Mesothelial cell of epicardium (in vitro differentiated cells): ENCODE measurements at places on chromosomes 12 and 14.

DNA sequence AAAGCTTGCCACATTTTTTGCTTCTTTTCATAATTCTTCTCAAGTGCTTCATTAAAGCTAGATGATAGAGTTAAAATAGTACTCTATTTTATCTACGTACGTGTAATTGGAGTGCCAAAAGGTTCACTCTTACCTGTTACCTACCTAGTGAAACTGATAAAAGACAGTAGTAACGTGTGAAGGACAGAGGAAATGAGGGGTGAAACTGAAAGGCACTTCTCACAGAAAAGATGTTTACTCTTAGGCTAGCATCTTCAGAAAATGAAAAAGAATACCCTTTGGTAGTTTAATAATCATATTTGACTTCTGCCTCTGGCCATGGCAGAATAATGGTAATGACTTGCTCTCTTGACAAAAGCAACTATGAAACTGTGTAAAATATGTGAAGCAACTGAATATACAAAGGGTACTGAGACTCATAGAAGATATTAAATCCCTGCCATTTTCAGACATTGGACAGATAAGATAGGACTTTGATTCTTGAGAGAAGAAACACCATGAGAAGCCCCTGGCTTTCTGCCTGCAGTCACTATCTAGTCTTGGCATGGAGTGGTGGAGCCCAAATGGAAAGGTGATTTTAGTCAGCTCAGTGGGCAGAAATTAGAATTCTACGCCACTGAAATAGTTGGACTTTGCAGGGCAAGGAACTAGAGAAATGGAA is 6.3 kb upstream of the EVL start:
- DNase-seq: no peak

DNA sequence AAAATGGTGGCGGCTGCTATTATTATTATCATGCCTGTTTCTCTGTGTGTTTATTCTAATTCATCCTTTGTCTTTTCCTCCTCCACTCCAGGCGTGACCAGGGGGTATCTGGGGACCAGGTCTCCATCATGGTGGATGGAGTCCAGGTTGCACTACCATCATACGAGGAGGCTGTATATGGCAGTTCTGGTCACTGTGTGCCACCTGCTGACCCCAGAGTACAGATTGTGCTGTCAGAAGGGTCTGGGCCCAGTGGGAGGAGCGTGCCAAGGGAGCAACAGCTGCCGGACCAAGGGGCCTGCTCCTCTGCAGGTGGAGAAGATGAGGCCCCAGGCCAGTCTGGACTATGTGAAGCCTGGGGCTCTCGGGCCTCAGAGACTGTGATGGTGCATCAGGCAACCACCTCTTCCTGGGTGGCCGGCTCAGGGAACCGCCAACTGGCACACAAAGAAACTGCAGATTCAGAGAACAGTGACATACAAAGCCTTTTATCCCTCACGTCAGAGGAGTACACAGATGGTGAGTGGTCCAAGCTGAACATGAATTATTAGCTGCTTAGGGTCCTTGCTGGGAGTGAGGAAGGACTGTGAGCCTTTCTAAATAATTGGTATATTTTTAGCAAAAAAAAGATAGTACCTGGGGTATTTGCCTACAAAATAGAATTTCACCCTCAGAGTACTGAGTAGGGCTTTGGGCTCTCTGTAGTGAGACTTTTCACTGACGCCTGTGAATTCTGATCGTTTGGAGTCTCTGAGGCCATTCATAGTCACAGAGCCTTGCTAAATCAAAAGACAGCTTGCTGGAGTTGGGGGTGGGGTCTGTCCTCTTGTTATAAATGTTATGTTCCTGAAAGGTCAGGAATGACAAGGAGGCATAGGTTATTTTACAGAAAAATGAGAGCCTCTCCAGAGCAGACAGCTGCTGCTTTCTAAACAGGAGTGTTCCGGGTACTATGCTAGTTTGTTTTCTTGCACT is 58.1 kb upstream of the SRSF5 start:
- DNase-seq: no peak

- no peak for DNase-seq
Measured at GRCh38 chr12:69136931-69137613, 102.3 kb upstream of the CPSF6 start.

- DNase-seq: no peak
Measured at GRCh38 chr12:59736359-59736758, 140.5 kb downstream of the SLC16A7 start.

GRCh38 chr12:6699259-6699988 is 1.2 kb downstream of the PIANP start:
- DNase-seq: no peak

DNA sequence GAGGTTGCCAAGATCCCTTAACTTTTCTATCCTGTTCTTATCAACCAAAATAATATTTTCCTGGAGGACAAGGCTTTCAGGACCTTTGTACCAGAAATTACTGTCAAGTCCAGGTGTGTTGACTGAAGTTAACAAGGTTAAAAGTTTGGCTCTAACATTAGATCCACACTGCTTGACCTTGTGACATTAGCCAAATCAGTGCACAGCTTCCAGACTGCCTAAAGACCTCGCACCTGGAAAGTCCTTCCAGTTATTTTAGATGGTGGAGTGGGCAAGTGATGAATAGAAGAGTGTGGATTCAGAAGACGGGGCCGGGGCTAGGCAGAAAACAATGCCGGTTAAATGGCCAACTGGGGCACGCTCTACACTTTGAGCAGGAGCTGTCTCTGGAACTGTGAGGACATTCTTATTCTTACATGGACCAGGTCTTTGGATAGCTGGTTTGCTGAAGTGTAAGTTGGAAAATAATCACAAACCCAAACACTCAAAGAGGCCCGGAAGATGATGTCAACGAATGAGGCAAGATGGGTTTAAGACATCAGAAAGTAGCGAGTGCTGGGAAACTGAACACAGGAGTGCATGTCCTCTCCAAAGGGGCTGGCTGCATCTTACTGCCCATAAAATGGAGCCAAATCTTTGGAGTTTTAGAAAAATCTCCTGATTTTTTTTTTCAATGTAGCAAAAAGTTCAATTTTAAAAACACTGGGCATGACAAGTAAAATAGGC is 56.3 kb downstream of the NIN start:
- no peak for DNase-seq

DNA sequence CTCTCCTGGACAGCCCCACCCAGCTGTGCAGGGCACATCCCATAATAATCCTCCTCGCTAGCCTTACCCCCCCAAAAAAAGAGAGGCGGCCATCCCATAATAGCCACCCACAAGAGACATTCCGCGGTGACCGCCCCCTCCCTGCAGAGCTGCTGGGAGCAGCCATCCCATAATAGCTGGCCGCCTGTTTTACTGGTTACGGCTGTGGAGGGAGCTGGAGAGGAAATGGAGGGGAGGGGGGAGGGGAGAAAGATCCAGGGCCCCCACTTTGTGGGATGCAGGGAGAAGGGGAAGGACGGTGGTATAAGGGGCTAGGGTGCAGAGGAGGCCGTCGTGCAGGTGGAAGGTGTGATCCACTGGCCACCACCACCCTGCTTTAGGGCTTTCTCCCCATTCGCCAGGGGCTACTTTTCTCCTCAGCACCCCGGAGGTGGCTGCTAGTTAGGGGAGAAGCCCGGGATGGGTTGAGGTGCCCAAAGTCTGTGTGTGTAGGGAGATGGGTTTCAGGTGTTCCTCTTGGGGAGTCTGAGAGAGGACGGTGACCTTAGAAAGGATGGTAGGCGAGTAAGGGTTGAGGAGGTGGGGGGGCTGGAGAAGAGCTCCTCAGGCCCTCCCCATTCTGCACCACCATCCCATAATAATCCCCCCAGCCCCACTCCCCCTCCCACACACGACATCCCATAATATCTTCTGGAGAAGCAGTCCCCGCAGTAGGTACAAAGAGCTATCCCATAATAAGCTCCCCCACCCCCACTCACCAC is 6.0 kb upstream of the CHD4 start:
- peak; percentile 59 for DNase-seq

- DNase-seq: no peak
Measured at GRCh38 chr14:87405563-87405962, 587.4 kb downstream of the GALC start.

GRCh38 chr14:73025544-73025943 is 1.4 kb downstream of the ZFYVE1 start:
- no peak for DNase-seq

GRCh38 chr14:71487449-71487848 is 444.8 kb upstream of the RGS6 start:
- no peak for DNase-seq

DNA sequence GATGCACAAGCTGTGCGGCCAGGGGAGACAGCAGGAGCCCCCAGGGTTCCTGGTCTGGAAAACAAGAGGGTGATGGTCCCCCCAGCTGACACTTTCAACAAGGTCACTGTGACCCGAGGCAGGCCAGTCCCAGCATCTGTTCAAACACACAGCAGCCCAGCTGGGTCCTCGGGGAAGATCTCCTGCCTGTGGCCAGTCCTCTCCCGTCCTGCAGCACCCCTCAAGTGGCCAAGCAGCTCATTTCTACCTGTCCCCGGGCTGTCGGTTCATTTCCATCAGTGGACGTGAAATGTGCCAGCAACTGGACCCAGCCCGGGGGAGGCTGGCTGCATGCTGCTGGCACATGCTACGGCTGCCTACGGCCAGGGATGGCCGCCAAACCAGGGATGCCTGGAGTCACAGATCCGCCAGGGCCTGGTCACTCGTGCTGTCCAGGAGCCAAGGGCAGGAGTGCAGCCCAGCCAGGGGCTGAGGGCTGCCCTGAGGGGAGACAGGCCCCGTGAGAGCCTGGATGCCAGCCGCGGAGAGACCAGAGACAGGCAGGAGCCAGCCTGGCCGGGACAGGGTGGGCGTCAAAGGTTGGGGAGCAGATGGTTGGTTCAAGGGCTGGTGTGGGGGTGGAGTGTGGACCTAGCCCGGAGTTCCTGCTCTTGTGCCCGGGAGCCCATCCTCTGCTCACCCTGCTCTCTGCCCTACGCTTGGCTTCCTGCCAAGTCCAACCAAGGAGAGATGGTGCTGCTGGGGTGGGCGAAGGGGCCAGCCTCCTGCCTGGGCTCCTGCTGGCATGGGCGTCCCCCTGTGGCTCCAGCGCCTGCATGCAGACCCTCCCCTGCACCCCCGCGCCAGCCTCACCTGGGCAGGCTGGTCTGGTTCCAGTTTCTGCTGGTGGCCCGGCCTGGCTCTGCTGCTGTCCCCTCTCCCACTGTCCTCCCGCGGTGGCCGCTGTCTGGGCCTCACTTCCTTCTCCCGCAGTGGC is 143.8 kb downstream of the ADGRD1 start:
- DNase-seq: peak; percentile 15

- DNase-seq: no peak
Measured at GRCh38 chr12:70741256-70741655, 104.0 kb upstream of the PTPRB start.

- DNase-seq: no peak
Measured at GRCh38 chr14:74637178-74637550, 25.1 kb upstream of the LTBP2 start.

GRCh38 chr14:63288853-63289252 is 29.9 kb downstream of the GPHB5 start:
- DNase-seq: no peak

- DNase-seq: no peak
Measured at GRCh38 chr14:87686746-87687145, 306.2 kb downstream of the GALC start.

DNA sequence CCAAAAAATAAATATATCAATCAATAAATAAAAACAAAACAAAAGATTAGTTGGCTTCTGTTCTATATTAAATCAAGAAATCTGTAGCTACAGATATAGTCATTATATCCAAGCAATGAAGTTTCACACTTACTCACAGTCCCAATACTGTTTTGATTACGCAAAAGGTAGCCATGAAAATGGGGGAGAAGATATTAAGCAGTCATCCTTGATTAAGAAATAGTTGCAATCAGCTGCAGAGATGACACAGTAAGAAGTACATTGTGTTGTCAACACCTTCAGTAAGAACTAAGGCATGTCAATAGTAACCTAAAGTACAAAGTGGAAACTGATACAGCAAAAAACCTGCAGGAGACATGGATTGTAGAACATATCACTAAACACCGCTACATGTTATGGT is 11.0 kb upstream of the RHOJ start:
- DNase-seq: no peak

DNA sequence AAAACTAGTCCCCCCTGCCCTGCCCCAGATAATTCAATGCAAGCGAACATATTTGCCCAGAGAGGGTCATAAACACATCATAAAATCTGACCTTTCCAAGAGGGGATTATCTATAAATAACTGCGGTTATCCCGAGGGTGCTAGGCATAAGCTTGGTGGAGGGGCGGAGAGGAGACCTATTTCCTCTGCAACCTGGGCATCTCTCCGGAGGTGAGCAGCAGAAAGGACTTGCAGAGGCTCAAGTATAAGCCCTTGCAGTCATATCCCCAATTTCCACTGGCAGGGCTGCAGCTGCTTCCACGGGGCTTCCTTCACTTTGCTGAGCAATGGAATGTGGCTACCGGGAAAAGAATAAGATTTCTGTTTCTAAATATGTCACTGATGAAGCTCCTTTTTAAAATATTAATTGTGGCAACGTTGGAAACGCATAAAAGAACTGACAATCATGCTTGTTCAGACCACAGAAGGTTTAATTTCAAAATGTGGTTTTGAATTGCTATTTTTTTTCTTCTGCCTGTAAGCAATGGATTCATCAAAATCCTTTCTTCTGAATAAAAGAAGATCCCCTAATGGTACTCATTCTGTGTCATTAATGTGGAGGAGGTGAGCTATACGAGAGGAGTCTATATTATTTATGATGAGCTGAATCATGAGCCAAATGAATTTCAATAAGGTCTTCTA is 268.9 kb upstream of the ATP2B1 start:
- DNase-seq: no peak

- DNase-seq: no peak
Measured at GRCh38 chr12:79006306-79006705, 141.7 kb downstream of the SYT1 start.

DNA sequence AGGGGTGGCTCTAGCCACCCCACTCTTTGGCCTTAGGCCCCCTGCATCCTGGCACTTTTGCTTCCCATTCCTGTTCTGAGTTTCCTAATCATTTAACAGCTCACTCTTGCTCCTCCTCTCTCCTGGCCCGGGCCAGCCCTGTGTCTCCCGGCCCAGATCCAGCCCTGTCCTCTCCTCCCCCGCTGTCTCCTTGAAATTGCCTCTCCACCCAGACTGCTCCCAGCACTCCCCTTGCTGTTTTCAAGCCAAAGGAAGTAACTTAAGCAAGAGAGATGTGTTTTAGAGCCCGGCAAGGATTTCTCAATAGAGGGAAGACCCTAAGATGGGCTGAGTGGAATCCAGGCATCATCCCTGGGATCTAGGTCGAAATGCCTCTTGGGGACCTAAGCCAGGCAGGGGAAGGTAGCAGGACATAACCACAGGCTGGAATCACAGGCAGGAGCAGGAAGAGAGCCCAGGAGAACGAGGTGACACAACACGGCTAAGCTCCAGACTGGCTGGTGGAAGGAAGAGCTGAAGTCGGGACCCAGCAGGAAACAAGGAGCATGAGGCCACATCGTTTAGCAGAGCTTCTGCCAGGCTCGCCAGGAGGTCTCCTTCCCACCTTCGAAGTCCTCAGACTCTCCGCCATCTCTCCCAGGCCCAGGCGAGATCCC is 2.0 kb upstream of the LRP1-AS start:
- DNase-seq: no peak

- no peak for DNase-seq
Measured at GRCh38 chr12:113443030-113443539, 20.9 kb downstream of the SDSL start.

DNA sequence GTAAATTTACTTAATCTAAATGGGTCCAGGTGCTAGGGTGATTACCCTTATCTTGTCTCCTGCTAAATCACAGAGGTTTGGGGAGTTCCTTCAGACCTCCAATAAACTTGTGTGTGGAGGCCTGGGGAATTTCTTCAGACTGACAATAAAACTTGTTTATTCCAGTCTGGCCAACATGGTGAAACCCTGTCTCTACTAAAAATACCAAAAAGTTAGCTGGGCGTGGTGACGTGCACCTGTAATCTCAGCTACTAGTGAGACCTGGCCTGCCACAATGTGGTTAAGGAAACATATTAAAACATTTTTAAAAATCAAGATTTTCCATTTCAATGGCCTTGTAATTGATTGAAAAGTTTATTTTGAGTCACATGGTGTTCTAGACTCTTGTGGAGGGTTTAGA is 126.9 kb upstream of the FGD4 start:
- DNase-seq: no peak
